ENCODE measurements at places on chromosomes 1 and 21. TPM values are rescaled to one million over a fixed set of nuclear protein-coding genes. Genes with fewer than 3 reads are reported as not detected.

PRUNE1 gene
- total RNA-seq = 18.8 TPM

DNA sequence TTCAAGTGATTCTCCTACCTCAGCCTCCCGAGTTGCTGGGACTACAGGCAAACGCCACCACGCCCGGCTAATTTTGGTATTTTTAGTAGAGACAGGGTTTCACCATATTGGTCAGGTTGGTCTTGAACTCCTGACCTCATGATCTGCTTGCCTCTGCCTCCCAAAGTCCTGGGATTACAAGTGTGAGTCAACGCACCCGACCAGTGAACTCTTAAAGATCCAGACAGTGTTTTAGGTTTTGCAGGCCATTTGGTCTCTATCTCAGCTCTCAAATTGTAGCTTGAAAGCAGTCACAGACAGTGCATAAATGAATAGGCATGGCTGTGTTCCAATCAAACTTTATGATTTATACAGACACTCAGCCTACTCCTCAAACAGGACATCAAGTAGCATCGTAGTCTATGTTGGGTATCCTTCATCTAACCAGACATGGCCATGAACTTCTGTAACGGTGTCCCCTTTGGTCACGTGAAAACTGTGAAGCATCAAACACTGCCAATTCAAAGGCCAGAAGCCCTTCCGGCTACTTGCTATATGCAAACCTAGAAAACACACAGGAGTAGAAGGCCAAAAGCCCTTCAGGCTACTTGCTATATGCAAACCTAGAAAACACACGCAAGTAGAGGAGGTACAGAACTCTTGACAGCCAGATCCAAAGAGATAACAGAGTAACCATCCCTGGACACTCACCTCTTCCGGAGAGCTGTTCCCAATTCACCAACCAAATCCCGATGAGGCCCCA, 3.1 kb downstream of the FUCA1 start:
- peaks cover 31% of the 10 kb centered on the region for H3K4me1 ChIP-seq
- no peak overlapping the region for H3K27ac ChIP-seq
- no peak overlapping the region for H3K4me3 ChIP-seq
- H3K27me3 ChIP-seq = peaks cover 4% of the 10 kb centered on the region
- no peak for DNase-seq

- no peaks in the 10 kb centered on the region for H3K27me3 ChIP-seq
- H3K27ac ChIP-seq = no peak overlapping the region
- peaks cover 21% of the 10 kb centered on the region for H3K4me1 ChIP-seq
- no peak for DNase-seq
- H3K36me3 ChIP-seq = peaks cover 14% of the 10 kb centered on the region
Observed at GRCh38 chr1:35565742-35566133, 7.4 kb upstream of the TFAP2E start.

F3 gene
- not detected for total RNA-seq

DNA sequence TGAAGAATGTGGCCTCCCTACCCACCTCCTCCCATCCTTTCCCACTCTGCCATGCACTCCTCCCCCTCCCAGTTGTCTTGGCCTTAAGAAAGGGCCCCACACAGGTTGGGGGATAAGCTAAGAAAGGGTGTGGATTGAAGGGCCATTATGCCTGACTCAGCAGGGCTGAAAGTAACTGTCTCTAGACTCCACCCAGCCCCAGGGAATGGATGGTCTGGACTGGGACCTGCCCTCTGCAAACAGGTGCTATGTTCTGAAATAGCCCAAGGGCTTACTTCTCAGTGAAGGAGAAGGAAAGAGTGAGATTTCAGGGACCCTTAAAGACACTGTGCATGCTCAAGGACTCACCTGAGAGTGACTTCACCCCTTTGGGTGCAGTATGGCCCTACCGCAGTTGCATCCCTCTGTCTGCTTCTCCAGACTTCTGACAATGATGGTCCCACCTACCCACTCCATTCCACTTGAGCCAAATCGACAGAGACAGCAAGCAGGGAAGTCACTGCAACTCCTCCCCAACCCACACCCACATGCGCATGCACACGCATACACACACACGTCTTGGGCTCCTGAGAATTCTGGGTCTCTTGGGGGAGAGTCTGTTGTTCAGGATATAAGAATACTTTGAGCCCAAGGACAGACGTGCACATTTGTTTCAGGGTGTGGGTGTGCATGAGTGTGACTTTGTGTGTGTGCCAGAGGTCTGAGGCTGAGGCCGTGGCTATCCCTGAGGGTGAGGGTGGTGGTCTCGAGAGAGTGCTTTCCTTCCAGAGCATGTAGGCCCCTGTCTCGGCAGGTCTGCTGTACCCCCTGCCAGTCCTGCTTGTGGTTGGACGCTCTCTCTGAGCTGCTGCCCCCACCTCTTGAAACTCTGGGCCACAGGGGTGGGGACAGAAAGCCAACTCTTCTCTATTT, 231.9 kb downstream of the PTPRU start:
- no peak for DNase-seq
- no peaks in the 10 kb centered on the region for H3K4me1 ChIP-seq

- no peaks in the 10 kb centered on the region for H3K4me1 ChIP-seq
- H3K4me3 ChIP-seq = no peak overlapping the region
- no peaks in the 10 kb centered on the region for H3K36me3 ChIP-seq
- H3K27ac ChIP-seq = no peak overlapping the region
Observed at GRCh38 chr1:84353695-84354094, 44.6 kb upstream of the DNASE2B start.

DNA sequence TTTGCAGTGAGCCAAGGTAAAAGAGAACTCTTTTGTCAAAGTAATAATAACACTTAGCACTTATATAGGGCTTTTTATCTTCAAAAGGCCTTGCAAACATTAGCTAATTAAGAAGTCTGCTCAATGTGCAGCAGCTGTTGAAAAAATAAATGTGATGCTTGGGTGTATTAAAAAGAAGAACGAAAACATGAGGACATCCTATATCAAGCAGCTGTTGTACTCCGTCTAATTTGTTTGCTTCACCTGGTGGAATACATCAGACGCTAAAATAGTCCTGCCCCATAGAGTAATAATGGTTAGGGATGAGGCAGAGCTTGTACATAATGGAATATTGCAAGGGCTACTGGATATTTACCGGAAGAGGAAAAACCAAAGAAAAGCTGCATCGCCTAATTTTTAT, 299.5 kb downstream of the ST6GALNAC3 start:
- H3K4me3 ChIP-seq = no peak overlapping the region
- H3K27me3 ChIP-seq = no peaks in the 10 kb centered on the region
- no peak for DNase-seq
- no peaks in the 10 kb centered on the region for H3K4me1 ChIP-seq
- no peak overlapping the region for H3K27ac ChIP-seq

UBE2U gene
- total RNA-seq = not detected

DNA sequence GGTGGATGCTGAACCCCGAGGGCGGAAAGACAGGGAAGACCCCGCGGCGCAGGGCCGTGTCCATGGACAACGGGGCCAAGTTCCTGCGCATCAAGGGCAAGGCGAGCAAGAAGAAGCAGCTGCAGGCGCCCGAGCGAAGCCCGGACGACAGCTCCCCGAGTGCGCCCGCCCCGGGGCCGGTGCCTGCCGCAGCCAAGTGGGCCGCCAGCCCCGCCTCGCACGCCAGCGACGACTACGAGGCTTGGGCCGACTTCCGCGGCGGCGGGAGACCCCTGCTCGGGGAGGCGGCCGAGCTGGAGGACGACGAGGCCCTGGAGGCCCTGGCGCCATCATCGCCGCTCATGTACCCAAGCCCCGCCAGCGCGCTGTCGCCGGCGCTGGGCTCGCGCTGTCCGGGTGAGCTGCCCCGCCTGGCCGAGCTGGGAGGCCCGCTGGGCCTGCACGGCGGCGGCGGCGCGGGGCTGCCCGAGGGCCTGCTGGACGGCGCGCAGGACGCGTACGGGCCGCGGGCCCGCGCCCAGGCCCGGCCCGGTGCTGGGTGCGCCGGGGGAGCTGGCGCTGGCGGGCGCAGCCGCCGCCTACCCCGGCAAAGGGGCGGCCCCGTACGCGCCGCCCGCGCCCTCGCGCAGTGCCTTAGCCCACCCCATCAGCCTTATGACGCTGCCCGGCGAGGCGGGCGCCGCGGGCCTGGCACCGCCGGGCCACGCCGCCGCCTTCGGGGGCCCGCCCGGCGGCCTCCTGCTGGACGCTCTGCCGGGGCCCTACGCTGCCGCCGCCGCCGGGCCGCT, 20.7 kb downstream of the FOXO6 start:
- no peak for DNase-seq
- H3K36me3 ChIP-seq = no peaks in the 10 kb centered on the region
- peak overlapping the region; percentile 68 for H3K4me3 ChIP-seq
- H3K4me1 ChIP-seq = peaks cover 11% of the 10 kb centered on the region
- peaks cover 53% of the 10 kb centered on the region for H3K27me3 ChIP-seq

GRCh38 chr1:223326776-223327175, 37.2 kb downstream of the SUSD4 start:
- no peak overlapping the region for H3K27ac ChIP-seq
- peaks cover 18% of the 10 kb centered on the region for H3K4me1 ChIP-seq
- no peaks in the 10 kb centered on the region for H3K36me3 ChIP-seq
- H3K27me3 ChIP-seq = no peaks in the 10 kb centered on the region
- no peak overlapping the region for H3K4me3 ChIP-seq

SYT14 gene
- total RNA-seq = not detected

DNA sequence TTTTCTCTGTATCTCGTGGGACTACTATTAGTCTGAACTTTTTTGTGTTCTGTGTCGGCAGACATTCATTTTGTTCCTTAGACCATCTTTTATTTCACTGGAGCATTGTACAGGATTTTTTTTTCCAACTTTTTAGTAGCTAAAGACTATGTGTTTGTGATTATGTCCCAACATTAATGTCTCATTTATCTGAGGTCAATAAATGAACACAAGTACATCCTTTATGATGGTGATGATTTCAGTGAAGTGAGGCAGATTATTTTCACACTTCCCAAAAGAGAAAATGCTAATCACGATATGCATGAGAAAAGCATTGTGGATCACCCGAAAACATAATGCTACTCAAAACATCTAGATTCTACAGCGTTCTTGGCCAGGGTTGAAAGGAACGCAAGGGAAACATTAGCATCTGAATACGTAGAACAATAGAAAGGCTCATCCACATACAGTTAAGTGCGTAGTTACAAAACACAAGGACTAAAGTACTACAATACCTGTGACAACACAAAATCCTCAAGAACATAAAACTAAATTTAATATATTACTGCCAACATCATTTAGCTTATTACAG, 981.7 kb upstream of the NCAM2 start:
- H3K4me1 ChIP-seq = no peaks in the 10 kb centered on the region
- H3K36me3 ChIP-seq = no peaks in the 10 kb centered on the region
- H3K4me3 ChIP-seq = no peak overlapping the region
- H3K27ac ChIP-seq = no peak overlapping the region
- no peak for DNase-seq

GRCh38 chr1:237042526-237042891, 525 bp downstream of the RYR2 start:
- peaks cover 6% of the 10 kb centered on the region for H3K4me1 ChIP-seq
- no peak for DNase-seq
- H3K27me3 ChIP-seq = peaks cover 53% of the 10 kb centered on the region
- peaks cover 2% of the 10 kb centered on the region for H3K36me3 ChIP-seq

GRCh38 chr21:38277501-38278131, 20.8 kb downstream of the KCNJ15 start:
- no peak overlapping the region for H3K27ac ChIP-seq
- no peak overlapping the region for H3K4me3 ChIP-seq
- H3K4me1 ChIP-seq = no peaks in the 10 kb centered on the region
- DNase-seq = no peak

- H3K4me3 ChIP-seq = no peak overlapping the region
- no peak for DNase-seq
- H3K36me3 ChIP-seq = no peaks in the 10 kb centered on the region
- H3K4me1 ChIP-seq = no peaks in the 10 kb centered on the region
Observed at GRCh38 chr21:32894321-32894720, 122.8 kb upstream of the PAXBP1 start.

DNA sequence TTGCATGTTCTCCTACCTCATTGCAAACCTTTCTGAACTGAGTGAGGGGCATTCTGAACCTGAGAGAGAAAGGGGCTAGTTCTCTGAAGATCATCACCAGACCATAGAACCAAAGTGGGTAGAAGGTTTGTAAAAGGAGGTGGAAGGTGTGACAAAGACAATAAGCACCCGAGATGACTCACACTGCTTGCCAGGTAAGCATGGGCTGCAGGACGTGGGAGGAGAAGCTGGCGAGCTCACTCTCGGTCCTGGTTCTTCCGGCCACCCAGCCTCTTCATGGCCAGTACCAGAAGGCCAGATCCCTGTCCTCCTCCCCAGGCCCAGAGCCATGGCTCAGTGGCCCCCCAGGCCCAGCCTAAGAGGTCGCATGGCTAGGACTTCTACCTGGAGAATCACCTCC, 128.3 kb downstream of the TMEM53 start:
- no peaks in the 10 kb centered on the region for H3K36me3 ChIP-seq
- H3K4me3 ChIP-seq = no peak overlapping the region
- no peak overlapping the region for H3K27ac ChIP-seq
- H3K27me3 ChIP-seq = peaks cover 7% of the 10 kb centered on the region

PDPN gene
- total RNA-seq = not detected

- H3K36me3 ChIP-seq = no peaks in the 10 kb centered on the region
- no peak for DNase-seq
- H3K4me1 ChIP-seq = peaks cover 7% of the 10 kb centered on the region
Observed at GRCh38 chr1:11482198-11482597, 3.2 kb downstream of the DISP3 start.

YIPF1 gene
- total RNA-seq = 20.6 TPM

FMO4 gene
- 1.7 TPM for total RNA-seq

DNA sequence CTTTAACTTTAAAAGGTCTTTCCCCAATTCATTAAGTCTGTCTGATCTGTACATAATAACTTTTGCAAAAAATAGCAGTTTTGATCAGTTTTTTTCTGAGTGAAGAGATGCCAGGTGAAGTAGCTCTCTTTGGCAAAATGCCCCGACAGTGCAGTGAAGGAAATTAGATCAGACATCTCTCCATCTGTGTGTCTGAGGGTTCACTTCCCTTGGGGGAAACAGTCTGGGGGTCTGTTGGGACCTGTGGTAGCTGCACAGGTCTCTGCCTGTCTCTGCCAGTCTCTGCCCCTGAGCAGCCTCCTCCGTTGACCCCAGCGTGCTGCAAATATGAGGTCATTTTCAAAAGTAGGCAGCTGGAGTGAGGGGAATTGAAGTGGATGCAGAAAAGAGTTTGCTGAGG, 54.5 kb downstream of the TBCE start:
- H3K27ac ChIP-seq = no peak overlapping the region
- peaks cover 20% of the 10 kb centered on the region for H3K4me1 ChIP-seq
- H3K27me3 ChIP-seq = no peaks in the 10 kb centered on the region
- peaks cover 3% of the 10 kb centered on the region for H3K36me3 ChIP-seq

DNA sequence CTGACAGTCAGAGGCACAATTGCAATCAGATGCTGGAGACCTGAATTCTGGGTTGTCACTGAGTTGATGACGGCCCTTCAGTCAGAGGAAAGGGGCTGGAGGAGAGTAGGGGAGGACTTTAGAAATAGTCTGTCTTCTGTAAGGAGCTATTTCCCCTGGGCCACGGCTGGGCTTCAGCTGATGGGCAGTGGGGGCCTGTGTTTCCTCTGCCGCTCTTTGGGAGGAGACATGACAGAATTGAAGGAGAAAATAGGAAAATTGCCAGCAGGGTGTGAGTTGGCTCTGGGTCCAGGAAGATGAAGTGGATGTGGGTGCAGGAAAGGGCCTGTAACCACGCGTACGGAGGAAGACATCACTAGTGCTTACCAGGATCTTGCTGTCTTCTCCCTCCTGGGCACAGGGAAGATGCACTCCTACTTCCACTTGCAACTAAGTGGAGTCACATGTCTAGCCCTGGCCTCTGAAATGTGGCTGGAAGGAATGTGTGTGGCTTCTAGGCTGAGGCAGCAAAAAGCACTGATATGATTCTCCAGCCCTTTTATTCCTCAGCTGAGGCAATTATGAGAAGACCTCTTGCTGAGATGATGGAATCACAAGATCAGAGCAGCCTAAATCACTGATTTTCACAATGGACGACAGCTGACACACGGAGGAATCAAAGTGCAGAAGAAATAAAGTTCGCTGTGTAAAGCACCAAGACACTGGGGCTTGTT, 250.0 kb downstream of the GRIK3 start:
- H3K27ac ChIP-seq = no peak overlapping the region
- no peaks in the 10 kb centered on the region for H3K27me3 ChIP-seq
- H3K36me3 ChIP-seq = no peaks in the 10 kb centered on the region
- H3K4me1 ChIP-seq = no peaks in the 10 kb centered on the region
- H3K4me3 ChIP-seq = no peak overlapping the region
- DNase-seq = no peak

All from activated CD4-positive, alpha-beta T cell treated with anti-CD3 and anti-CD28 coated beads, Interleukin-2, amount 10 ng/mL, durations not matched to agents 7 days and 5 days (primary cell).